ENCODE measurements at places on chromosomes 12 and 14.

DNA sequence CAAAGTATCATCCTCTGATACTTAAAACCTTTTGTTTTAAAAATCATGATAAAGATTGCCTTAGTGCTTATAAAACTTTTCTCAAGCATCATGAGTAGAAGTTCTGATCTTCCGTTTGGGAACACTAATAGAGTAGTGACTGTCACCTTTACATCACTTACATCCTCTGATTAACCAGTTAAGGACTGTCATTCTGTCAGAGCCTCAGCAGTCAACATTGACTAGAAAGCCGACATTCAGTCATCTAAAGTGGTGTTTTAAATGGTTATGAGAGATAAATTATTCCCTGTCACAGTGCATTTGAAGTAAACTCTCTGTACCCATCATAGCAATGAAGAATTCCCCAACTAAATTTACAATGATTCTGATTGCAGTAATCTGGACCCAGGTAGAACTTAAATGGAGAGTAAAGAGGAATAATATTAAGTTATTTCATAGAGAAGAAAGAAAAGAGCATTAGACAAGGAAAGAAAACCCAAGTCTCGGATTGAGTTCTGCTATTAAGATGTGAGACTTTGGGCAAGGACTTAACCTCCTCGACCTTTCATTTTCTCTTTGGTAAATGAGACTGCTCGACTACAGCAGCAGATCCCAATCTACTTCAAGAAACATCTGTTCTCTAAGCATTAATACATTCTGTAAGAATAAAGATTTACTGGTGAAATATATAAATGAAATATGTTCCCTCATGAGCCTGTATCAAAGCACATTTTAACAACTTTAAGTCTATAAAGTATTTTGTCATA is 563.9 kb upstream of the LMO3 start:
- no peak for DNase-seq

- no peak for DNase-seq
Measured at GRCh38 chr12:20206410-20206809, 161.9 kb upstream of the PDE3A start.

DNA sequence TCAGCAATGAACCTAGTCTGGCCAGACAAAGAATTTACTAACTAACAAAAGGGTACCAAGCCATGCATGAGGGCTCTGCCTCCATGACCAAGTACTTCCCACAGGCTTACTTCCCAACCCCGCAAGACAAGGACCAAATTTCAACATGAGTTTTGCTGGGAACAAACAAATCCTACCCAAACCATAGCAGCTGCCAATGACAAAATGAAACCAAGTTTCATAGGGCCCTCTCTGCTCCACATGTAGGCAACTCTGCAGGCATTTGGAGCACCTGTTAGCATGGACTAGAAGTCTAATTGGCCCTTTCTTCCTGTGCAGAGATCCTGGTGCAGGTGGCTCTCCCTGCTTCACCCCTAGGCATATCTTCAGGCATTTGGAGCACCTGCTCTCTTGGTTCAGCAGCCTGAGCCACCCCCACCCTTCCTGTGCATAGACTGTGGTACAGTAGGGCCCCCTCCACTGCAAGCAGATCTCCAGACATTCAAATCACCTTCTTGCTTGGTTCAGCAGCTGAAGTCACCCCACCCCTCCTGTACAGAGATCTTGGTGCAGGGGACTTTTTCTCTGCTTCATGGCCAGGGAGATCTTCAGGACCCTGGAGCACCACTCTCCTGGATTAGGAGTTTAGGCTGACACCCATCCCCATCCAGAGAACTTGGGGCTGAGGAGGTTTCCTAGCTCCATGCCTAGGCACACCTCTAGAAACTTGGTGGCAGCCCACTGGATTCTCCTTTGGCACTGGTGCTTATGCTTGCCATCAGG is 308.7 kb downstream of the RPAP3 start:
- DNase-seq = no peak

GRCh38 chr14:25150401-25150800 is 100.5 kb upstream of the STXBP6 start:
- DNase-seq = peak; percentile 30

- no peak for DNase-seq
Measured at GRCh38 chr12:112539221-112539620, 120.5 kb downstream of the PTPN11 start.

GRCh38 chr12:11667171-11667570 is 17.7 kb downstream of the ETV6 start:
- DNase-seq = no peak

DNA sequence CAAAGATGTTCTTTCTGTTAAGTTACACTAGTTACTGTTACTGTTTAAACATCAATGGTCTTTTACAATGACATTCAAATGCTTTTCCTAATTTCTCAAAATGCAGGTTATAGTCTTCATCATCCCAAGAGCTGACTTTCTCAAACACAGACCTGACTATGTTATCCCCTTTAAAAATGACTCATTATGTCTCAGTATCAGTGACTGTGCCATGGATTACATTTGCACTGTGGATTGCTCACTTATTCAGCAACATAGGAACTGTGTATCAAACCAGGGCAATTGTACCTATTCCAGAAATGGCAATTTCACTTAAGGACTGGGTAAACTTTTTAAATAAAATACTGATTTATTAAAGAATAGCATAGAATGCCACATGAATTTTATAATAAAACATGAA is 630.2 kb upstream of the NOVA1 start:
- no peak for DNase-seq

GRCh38 chr12:39420043-39420442 is 22.9 kb downstream of the KIF21A start:
- DNase-seq = no peak

DNA sequence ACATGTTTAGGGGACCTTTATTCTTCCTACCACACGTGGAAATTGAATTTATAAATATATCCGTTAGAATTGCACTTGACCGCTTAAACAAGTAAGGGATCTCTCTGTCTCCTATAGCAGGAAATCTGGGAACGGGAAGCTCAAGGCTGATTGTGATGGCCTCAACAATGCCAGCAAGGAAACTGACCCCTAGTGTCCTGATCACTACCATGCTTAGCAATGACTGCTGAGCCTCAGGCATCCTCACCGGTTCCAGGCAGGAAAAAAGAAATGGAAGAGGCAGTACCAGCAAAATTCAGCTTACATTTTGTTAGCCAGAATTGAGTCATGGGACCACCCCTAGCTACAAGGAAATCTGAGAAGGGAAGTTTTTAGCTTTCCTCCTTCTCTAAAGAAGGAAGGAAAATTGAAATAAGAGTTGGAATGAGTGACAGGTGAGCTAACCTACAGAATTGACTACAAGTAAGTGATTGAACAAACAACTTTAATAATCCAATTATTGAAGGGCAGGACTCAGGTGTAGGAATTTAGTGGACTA is 43.9 kb upstream of the AMN1 start:
- DNase-seq = no peak

- no peak for DNase-seq
Measured at GRCh38 chr14:68011406-68012028, 191.9 kb downstream of the RAD51B start.

- DNase-seq = peak; percentile 98
Measured at GRCh38 chr14:34539407-34540180, at the start of gene EAPP. EAPP (minus strand) TSS chr14:34539701; CDS start chr14:34539628, 73 bp downstream.

GRCh38 chr12:10740182-10740581 is 17.1 kb upstream of the YBX3 start:
- no peak for DNase-seq

DNA sequence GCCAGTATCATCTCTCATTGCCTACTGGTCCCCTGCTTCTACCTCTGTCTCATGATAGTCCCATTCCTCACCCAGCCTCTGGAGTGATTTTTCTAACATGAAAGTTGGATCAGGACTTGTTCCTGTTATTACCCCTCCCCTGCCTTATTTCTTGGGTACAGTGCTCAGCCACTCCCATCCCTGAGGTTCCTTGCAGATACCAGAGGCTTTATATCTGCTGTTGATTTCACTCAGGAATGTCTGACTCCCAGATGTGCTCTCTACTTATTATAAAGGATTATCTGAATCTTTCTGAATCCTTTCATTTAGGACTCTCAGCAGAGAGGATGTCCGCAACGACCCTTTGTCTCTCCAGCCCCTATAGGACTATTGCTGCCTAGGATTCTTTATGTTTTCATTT is 111.2 kb downstream of the LRRK2 start:
- no peak for DNase-seq

- DNase-seq = no peak
Measured at GRCh38 chr12:1692226-1692625, 1.4 kb downstream of the ADIPOR2 start.

- DNase-seq = no peak
Measured at GRCh38 chr12:57943438-57944080, 2.2 kb downstream of the ATP23 start.

DNA sequence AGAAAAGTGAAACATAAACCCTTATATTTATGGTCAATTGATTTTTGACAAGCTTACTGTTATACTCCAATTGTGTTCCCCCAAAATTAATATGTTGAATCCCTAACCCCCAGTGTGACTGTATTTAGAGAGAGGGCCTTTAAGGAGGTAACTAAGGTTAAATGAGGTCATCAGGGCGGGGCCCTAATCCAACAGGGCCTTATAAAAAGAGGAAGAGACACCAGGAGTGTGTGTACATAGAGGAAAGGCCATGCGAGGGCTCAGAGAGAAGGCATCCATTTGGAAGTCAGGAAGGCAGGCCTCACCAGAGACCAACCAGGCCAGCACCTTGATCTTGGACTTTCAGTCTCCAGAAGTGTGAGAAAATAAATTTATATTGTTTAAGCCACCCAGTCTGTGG is 6.5 kb upstream of the VTI1B start:
- no peak for DNase-seq

GRCh38 chr12:111038077-111038476 is 117.7 kb upstream of the MYL2 start:
- DNase-seq = no peak

DNA sequence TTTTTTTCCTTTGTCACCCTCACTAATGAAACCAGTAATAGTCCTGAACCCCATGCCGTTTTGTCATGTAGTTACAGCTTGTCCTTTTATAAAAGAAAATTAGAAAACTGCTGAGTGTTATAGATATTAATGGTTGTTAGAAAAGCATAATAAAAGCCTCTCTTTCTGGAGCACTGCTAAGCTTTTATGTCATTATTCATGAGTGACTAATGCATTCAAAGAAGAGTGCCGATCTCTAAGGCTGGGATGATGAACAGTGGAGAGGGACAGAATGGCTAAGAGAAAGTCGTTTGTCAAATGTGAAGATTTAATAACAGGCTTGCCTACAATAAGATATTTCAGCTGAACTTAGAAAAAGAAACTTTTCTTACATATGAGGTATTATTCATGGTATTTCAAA is 121.6 kb downstream of the MGAT4C start:
- no peak for DNase-seq

GRCh38 chr12:31363416-31363809 is 37.5 kb upstream of the SINHCAF start:
- DNase-seq = no peak

GRCh38 chr14:105214324-105214915 is 33.3 kb upstream of the NUDT14 start:
- no peak for DNase-seq

GRCh38 chr12:93602897-93603668 is 30.6 kb downstream of the SOCS2 start:
- no peak for DNase-seq

- DNase-seq = no peak
Measured at GRCh38 chr12:50276912-50277671, 6.2 kb downstream of the LIMA1 start.

DNA sequence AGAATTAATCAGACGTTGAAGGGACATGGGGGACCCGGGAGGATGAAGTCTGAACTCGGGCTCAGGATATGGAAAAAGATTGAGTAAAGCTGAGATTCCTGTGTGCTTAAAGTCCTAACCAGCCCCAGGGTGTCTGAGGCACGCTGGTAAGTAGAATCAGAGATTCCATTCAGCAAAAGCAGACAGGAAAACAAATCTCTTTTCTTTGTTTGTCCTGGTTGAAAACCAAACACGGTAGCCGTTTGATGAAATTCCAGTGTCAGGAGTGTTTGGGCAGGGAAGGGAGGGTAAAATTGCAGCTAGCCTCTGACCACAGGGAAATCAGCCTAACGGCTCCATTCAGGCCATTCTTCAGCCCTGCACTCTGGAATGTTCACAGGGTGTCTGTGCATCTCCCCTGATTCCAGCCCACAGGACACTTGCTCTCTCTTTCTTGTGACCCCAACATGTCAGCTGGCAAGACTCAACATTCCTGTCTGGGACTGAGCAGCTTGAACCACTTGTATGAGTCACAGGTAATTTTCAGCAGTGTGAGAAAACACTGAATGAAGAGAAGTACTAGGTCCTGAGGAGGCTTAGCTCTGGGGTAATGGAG is 31.0 kb downstream of the NINJ2 start:
- peak; percentile 85 for DNase-seq

DNA sequence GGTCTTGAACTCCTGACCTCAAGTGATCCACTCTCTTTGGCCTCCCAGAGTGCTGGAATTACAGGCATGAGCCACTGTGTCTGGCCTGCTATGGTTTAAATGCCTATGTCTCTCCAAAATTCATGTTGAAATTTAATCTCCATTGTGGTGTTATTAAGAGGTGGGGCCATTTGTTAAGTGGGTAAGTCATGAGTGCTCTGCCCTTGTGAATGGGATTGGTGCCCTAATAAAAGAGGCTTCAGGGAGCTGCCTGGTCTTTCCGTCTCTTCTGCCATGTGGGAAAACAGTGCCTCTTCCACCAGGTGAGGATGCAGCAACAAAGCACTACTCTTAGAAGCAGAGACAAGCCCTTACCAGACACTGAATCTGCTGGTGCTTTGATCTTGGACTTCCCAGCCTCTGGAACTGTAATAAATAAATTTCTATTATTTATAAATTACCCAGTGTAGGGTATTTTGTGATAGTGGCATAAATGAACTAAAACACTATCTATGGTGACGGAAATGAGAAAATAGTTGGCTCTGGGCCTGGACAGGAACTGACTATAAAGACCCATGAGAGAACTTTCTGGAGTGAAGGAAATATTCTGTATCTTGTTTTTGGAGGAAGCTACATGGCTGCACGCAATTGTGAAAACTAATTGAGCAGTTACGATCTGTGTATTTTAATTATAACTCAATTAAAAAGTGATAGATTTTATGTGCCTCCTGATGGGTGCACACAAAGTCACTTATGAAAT is 12.1 kb upstream of the ATP23 start:
- DNase-seq = no peak

DNA sequence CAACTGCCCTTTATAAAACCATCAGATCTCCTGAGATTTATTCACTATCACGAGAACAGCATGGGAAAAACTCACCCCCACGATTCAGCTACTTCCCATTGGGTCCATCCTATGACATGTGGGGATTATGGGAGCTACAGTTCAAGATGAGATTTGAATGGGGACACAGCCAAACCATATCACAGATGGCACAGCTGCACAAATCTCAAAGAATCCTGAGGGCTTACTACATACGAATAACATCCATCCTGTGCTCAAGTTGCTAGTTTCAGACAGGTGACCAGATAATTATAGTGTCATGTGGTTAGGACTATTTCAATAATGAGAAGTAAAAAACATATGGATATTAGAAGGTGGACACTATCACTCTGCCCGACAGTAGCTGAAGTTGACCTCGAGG is 211.2 kb downstream of the NUAK1 start:
- no peak for DNase-seq

DNA sequence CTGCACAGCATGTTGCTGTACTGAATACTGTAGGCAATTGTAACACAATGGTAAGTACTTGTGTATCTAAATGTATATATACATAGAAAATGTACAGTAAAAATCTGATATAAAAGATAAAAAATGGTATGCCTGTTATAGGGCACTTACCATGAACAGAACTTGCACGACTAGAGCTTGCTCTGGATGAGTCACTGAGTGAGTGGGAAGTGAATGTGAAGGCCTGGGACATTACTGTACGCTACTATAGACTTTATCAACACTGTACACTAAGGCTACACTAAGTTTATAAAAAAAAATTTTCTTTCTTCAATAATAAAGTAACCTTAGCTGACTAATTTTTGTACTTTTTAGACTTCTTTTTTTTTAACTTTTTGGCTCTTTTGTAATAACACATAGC is 24.2 kb upstream of the NEDD1 start:
- DNase-seq = peak; percentile 34
